ENCODE measurements at places on chromosomes 6 and 20.

DNA sequence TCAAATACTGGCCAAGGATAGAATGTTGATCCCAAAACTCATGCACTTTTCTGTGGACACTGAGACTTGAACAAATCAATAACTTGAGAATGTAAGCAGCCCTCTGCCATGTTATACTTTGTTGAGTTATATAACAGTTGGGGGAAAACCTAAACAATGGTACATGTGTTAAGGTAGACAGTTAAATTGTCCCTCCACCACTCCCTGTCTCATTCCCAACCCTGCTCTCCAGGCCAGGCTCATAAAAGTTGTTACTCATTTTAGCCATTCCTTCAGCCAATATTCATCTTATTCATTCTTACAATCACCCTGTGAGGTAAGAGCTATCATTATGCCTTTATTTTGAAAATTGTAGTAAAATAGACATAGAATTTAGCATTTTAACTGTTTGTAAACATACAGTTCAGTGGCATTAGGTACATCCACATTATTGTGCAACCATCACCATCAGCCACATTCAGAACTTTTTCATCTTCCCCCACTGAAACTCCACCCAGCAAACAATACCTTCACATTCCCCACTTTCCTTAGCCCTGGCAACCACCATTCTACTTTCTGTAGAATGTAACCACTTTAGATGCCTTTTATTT lies 38.2 kb upstream of the IER3 start:
- no peak for DNase-seq

DNA sequence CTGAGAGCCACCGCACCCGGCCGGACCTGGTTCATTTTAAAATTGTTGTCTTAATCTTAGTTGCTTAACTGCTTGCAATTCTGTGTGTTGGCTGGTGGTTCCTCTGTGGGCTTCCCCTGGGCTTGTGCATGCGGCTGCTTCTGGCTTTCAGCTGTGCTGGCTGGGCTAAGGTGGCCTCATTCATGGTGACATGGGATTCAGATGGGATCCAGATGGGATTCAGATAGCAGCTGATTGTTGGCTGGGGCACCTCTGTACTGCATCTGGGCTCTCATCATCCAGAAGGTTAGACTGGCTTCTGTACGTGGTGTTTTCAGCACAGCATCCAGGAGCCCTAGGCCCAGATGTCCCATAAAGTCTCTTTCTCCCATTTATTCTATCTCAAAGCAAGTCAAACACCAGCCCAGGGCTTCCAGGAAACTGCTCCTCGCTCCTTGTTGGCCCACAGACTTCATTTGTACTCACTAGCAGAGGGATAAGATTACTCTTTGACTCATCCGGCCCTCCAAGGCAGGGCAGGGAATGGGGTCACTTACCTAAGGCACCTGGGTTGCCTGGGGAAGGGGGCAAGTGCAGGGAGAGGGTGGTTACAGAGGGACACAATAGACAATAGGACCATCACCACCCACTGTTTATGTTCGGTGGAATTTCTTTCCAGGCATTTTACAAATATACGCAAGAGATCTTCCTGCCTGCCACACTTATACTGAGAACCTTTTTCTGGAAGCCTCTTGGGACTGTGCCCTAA lies 10.2 kb upstream of the PEDS1 start:
- no peak for DNase-seq

- no peak for DNase-seq
These were observed 189.8 kb downstream of the FOXA2 start for GRCh38 chr20:22394583-22394982.

DNA sequence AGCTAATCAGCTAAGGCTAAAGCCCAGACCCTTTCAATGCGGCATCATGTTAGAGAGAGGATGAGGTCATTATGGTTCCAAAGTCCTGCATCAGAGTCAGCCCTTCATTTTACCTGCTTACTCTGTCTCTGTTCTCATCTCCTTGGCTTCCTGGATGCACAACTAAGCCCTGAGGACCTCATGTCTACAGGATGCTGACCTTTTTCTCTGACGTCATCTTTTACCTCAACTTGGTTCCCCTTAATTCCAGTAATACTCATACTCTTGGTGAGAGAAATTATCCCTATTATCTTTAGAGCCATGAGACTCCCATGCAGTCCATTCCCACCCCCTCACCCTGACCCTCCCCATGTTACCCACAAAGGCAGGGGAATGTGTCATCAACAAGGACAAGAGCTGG lies 636.5 kb upstream of the CHD6 start:
- DNase-seq, result no peak

DNA sequence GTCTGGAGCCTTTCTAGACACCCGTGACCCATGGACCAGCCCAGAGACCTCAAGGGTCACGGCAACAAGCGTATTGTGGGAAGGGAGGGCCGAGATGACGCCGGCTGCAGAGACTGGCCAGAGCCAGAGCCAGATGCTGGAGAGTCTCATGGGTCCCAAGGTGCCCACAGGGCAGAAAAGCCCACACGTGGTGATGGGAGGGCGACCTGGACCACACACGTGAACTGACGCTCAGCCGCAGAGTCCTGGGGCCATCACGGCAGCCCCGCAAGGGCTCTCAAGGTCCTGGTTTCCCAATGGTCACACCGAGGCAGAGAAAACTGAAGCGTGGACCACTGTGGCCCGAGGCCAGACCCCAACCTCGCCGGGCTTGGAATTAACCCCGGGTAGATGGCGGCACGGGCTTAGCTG lies 92.6 kb downstream of the YTHDF1 start:
- no peak for DNase-seq

Measured in activated gamma-delta T cell treated with anti-CD3 and anti-CD28 coated beads, Interleukin-2, amount 50 U/mL, for 16 hours (primary cell).